ENCODE measurements at places on chromosomes 7 and 10.

GRCh38 chr7:26560526-26561256 lies 269.0 kb downstream of the SNX10 start:
- DNase-seq: no peak

GRCh38 chr7:87220734-87221215 lies 1.2 kb upstream of the TMEM243 start:
- peak; percentile 45 for DNase-seq

DNA sequence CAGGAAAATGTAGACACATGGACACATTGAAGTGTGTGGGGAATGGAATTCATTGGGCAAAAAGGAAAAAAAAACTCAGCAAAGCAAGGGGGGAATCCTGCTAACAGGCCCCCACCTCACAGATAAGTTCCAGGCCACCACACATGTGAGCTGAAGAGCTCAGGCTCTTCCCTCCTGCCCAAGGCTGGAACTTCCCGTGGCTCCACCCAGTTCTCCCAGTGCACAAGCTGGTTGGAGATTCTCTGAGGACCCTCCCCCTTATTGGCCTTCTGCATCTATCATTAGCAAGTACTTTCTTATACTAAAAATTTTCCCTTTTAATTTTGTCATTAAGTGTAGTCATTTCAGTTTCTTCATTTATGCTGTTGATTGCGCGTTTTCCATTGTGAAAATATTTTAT lies 190.8 kb downstream of the CCSER2 start:
- DNase-seq: no peak

DNA sequence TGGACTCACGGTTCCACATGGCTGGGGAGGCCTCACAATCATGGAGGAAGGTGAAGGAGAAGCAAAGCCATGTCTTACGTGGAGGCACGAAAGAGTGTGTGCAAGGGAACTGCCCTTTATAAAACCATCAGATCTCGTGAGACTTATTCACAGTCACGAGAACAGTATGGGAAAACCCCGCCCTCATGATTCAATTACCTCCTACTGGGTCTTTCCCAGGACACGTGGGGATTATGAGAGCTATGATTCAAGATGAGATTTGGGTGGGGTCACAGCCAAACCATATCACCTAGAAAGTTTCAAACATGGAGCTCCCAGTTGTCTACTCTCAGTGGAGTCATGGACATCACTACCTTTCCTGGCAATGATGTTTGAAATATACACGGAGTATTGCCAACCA lies 49.6 kb downstream of the CYCS start:
- no peak for DNase-seq

DNA sequence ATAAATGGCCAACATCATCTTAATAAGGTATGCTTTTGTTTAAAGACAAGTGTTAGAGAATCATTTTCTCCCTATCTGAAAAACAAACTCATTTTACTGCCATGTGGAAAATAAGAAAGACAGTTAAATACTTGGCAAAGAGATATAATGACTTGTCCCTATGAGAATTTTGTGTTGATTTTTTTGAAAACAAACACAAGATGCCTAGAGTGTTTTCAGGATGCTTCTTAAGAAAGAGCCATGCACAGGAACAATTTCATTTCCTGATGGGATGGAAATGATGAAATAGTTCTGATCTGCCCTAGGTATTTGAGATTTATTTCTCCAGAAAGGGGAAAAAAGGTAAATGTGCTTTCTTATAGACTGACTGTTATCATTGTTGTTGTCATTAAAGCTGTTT lies 237.5 kb upstream of the GNAI1 start:
- DNase-seq: no peak

DNA sequence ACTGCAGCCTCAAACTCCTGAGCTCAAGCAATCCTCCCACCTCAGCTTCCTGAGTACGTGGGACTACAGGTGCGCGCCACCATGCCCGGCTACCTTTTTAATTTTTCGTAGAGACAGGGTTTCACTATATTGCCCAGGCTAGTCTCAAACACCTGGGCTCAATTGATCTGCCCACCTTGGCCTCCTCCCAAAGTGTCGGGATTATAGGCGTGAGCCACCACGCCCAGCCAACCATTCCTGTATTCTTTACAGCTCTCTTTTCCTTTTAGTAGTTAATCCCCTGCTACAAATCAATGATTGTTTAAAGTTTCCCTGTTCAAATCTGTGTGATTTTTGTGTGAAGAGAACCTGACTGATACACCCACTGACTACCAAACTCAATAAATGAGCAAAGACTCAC lies 75.4 kb upstream of the SVIL start:
- no peak for DNase-seq

GRCh38 chr10:12512332-12513002 lies 163.1 kb downstream of the CAMK1D start:
- no peak for DNase-seq

DNA sequence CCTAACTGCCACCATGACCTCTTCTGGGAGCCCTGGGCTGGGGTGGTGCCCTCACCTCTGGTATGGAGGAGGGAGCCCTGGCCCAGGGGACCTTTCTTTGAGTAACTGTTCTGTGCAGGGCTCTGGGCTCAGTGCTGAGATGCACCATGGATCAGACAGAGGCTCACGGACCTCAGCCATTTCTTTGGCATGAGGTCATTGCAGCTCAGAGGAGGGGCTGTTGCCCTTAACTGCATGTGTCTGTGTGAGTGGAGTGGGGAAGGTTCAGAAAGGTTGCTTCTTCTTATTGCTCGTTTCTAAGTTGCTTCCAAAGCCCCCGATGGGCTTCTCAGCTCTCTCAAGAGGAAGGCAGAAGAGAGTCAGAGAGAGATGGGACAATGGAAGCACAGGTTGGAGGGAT lies 233.9 kb downstream of the RPS24 start:
- peak; percentile 66 for DNase-seq

GRCh38 chr10:46282842-46283574 lies 3.8 kb upstream of the ANTXRL start:
- DNase-seq: peak; percentile 91

DNA sequence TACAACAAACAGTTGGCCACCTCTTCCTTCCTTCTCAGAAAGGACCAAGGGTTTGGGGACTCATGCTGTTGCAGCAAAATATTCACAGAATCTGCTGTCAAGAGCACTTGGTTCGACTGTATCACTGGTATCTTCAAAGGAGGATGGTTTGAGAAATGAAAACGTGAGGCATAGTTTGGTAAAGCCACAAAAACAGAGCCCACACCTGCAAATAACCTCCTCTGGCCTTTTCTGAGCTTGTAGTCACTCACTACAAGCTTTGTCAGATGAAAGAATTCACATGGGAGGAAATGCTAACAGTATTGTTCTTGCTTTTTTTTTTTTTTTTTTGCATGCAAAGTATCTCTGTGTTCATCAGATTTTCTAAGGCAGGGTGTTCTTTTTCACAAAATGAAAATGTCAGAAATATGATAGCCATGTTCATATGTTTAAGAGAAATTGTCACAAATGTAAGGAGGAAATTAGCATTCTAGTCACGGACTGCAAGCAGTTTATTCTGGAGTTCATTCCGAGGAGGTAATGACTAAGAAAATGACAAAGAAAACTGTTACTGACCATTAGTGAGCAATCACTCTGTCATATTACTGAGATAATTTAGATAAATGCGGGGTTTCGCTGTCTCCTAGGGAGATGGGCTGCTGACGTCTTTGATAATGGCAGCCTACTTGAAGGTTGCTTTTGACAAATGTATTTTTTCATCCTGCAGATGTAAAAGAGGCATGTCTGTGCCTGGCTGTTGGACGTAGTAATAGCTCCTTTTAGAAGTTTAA lies 117.8 kb upstream of the MYO3A start:
- DNase-seq: no peak

- no peak for DNase-seq
Observed at GRCh38 chr7:45054442-45054841, 34.3 kb downstream of the NACAD start.

GRCh38 chr7:135733603-135734342 lies 5.8 kb upstream of the SLC13A4 start:
- no peak for DNase-seq

- DNase-seq: no peak
Observed at GRCh38 chr10:109411917-109412316, 511.4 kb downstream of the XPNPEP1 start.

DNA sequence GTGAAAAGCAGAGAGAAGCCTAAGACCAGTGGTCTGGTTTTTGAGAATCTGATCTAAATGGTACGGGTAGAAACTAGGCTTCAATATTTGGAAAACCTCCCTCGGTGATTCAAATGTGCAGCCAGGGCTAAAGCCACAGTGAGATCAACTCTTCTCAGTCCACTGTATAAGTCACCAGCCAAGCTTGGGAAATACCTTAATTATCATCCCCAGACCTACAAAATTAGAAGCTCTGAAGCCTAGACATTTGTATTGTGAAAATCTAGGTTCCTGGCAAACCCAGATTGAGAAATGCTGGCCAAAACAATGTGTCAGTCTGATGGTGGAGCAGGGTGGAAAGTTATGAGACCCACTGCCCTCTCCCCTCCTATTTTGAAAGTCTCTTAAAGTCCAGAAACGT lies 131.7 kb downstream of the DGKI start:
- DNase-seq: no peak

DNA sequence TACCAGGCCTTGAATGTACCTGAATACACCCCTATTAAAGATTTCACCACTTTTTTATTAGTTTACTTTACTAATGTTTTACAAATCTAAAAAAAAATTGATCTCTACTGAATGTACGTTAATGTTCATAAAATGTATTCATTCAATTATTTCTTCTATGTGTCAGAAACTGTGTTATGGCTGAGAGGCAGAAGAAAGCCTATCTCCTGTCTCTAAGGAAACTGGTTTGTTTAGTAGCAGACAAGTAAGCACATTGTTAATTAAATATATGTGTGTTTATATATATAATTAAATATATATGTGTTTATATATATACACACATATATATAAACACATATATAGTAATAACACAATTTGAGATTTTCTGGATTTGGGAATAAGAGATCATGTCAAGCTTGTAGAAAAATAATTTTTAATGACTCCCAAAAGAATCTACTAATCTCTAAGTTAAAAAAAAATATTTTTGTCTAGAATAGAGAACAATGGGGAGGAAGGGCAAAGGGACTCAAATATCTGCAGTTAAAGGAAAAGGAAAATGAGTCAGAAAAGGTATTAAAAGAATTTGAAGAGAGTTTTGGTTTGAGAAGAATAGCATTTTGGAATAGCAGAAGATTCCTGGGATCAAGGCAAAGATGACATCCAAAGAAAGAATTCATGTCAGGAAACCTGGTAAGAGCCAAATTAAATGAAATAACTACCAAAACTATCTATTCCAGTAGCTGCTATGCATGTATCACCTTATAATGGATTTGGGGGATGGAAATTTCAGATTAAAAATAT lies 92.1 kb downstream of the CH25H start:
- DNase-seq: no peak

DNA sequence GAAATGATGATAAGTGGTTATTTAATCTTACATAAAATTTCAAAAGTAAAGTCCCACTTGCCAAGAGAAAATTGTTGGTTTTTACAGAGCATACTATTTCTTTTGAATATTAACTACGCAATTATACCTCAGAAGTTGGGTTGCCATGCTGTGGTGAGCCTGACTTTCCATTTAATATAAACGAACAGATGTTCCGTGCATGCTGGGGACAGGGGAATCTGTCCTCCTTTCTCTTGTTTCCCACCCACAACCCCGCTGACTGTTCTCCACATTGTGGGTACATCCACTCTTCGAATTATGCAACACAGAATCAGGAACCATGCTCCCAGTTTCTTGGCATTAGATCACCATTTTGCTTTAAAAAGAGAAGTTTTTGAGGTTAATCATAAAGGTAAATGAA lies 29.2 kb upstream of the RTKN2 start:
- DNase-seq: no peak

- peak; percentile 74 for DNase-seq
Observed at GRCh38 chr10:30059209-30060107, at the start of gene JCAD. JCAD (minus strand) TSS chr10:30059586; CDS start chr10:30047812, 11,774 bp downstream.

DNA sequence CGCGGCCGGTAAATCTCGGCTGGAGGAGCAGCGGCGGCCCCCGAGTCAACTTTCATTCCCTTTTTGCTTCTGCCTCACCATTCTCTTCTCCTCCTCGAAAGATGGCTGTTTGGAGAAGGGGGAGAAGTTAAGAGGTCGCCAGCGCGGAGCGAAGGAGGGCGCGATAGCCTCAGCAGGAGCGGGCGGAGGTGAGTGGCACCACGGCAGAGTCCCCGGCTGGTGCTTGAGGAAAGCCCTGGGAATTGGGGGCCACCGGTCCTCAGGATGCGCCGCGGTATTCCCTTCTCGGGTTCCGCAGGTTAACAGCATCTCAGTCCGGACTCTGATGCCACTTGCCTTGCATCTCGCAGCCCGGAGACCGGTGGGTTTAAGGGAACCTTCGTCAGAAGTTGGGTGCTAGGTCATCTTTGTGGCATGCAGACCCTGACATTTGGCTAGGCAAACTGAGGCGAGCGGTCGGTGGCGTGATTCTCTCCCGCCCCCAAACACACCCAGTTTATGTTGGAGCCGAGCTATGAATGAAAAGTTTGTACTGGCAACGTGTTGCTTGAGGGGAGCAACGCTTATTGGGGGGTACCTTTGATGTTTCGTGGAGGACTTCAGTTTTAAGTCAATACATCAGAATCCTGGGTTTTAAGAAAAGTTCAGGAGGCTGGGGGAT lies 59.5 kb upstream of the PRPS1L1 start:
- DNase-seq: no peak

DNA sequence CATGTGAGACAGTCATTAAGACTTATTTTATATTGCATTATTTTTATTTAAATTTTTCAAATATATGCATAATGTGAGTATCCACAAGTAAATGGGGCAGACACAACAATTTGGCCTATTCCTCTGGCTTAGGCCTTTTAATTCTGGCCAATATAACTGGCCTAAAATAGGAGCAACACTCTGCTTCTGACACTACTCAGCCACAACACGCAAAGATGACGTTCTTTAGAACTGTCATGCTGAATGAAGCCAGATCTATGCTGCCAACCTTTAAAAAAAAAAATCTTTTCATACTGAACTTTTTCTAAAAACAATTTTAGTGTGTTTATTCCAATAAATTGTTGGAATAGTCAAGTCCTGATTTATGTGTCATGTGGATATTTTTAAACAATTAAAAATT lies 355.0 kb upstream of the BMPER start:
- DNase-seq: no peak

DNA sequence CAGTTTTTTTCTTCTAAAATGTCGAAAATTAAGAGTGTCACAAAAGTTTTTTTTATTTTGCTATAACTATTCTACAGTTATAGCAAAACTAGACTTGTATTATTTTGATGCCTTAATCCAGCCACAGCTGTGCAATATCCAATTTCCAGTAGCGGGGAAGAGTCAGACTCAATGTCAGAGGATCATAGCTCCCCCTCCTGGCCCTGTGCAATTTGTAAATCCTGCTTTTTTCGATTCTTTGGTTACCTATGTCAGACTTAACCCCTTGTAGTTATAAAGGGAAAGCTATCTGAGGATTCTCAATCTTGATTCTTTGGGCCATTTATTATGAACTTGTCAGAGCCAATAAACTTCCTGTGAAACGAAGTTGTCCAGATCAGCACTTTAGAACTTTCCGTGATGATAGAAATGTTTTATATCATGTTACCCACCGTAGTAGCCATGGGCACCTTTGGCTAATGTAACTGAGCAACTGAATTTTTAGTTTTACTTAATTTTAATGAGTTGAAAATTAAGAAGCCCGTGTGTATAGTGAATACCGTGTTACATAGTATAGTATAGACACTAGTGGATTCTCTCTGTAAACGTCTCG lies 87.7 kb upstream of the PRKCQ start:
- DNase-seq: peak; percentile 21

Data from umbilical cord (tissue), 2 donors.